ENCODE measurements at places on chromosomes 12 and 14. TPM values are rescaled to one million over a fixed set of nuclear protein-coding genes. Genes with fewer than 3 reads are reported as not detected.
A peak's percentile ranks its signal among the peaks of the same experiment; 100 is the strongest.

Gene BMAL2
- total RNA-seq: 0.13 TPM

Gene SIX6
- 0.28 TPM for total RNA-seq

Gene PIWIL1
- not detected for total RNA-seq

Gene SLC17A8
- not detected for total RNA-seq

Gene RNASE2
- 0.78 TPM for total RNA-seq

GRCh38 chr14:101992708-101993107, 28.3 kb downstream of the DYNC1H1 start:
- no peak overlapping the region for H3K27ac ChIP-seq
- peaks cover 100% of the 10 kb centered on the region for H3K36me3 ChIP-seq
- no peak for DNase-seq
- no peaks in the 10 kb centered on the region for H3K27me3 ChIP-seq
- H3K4me3 ChIP-seq: no peak overlapping the region

GRCh38 chr12:120866108-120866507, 38.0 kb downstream of the SPPL3 start:
- DNase-seq: no peak
- no peak overlapping the region for H3K4me3 ChIP-seq
- no peaks in the 10 kb centered on the region for H3K36me3 ChIP-seq
- H3K4me1 ChIP-seq: peaks cover 31% of the 10 kb centered on the region

GRCh38 chr12:32273712-32274111, 125.6 kb upstream of the FGD4 start:
- H3K27me3 ChIP-seq: no peaks in the 10 kb centered on the region
- no peaks in the 10 kb centered on the region for H3K4me1 ChIP-seq
- H3K4me3 ChIP-seq: no peak overlapping the region

DNA sequence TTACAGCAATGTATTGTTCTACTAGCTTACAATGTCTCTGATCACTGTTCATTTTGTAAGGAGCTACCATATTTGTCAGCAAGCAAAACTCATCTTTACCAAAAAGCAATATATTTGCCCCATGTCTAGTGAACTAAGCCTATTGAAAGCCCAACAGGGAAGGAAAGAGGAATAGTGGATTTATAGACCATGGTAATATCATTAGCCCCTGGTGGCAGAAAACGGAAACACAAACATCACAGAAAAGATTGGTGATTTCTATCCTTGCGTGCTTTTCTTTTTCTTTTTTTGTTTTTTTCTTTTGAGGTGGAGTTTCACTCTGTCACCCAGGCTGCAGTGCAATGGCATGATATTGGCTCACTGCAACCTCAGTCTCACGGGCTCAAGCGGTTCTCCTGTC, 1562.4 kb upstream of the TMEM132C start:
- H3K4me3 ChIP-seq: no peak overlapping the region
- no peaks in the 10 kb centered on the region for H3K27me3 ChIP-seq
- H3K27ac ChIP-seq: no peak overlapping the region
- H3K4me1 ChIP-seq: no peaks in the 10 kb centered on the region

DNA sequence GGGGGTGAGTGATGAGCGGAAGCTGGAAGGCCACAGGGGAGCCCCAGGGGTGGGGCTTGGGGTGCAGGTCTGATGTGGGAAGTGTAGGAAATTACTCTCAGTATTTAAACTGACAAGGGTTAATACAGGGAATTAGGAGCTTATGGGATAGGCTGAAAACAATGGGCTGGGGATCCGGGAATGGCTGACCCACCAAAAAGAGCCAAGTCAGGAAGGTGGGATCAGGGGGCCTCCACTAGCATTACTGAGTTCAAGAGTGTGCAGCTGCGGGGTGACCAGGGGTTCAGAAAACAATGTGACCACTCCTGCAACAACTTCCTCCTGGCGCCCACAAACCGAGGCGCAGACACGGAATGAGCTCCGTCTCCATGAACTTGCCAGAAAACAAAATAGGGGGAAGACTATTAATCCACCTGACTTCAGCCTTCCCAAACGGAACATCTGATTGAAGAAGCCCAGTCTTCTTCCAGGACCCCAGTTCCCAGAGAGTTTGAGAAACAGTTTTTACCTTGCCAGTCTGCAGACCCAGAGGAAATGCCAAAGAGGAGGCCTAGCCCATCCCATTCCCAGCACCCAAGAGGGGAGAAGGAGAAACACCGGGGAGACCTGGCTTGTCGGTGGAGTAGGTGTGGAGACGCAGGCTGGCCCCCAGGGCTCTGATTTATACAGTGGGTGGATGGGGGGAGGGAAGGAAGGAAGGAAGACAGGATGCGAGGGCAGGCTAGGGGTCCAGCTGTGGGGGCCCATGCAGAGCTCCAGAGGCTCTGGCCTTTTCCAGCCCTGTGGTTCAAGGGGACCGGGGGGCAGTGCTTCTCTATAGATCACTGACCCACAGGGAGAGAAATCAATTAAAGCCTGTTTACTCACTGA, 16.5 kb upstream of the YY1 start:
- no peak for DNase-seq
- H3K27me3 ChIP-seq: no peaks in the 10 kb centered on the region
- H3K27ac ChIP-seq: no peak overlapping the region
- H3K4me1 ChIP-seq: peaks cover 3% of the 10 kb centered on the region

DNA sequence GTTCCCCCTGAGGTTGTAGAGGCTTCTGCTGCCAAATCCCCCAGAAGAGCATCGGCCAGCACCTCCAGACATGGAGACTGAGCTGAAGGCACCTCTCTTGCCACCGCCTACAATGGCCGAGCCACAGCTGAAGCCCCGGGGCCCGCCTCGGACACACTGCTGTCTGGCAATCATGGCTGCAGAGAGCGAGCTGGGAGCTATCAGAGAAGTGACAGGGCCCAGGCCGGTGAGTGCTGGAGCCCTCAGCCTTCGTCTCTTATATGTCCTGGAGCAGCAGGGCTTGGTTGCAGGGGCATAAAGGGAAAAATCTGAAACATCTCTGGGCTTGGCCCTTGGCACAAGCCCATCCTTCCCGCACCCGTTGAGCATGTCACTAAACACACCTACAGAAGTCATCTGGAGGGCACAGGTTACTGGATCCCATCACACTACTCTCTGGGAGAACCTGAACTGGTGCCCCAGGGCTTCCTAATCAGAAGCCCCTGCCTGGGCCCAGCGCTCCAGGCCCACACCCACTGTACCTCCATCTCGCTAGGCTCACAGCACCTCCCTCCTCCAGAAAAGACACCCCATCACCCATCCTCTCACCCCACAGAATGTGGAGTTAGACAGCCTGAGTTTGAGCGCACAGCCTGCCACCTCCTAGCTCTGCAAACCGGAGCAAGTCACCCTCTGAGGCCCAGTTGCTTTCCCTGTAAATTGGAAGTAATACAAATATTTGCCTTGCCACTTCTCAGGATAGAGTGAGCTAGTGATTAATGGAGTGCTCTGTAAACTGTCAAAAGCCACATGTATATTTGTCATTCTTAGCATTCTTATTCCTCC, at the start of gene KRT4:
Gene KRT4, minus strand, starts transcription at position 232 of the 825 bp plus-strand sequence. Its CDS starts 58 bp downstream, at position 174.
- no peak within 1 kb of the TSS for H3K27ac ChIP-seq
- H3K4me3 ChIP-seq: no peak within 1 kb of the TSS
- H3K4me1 ChIP-seq: no peaks in the 10 kb centered on the region
- DNase-seq: no peak

GRCh38 chr12:10528174-10528953, 22.7 kb downstream of the EIF2S3B start:
- H3K36me3 ChIP-seq: no peaks in the 10 kb centered on the region
- no peaks in the 10 kb centered on the region for H3K4me1 ChIP-seq
- no peak for DNase-seq
- H3K4me3 ChIP-seq: no peak overlapping the region

GRCh38 chr14:24207625-24208024, 2.1 kb downstream of the TSSK4 start:
- H3K27ac ChIP-seq: no peak overlapping the region
- no peaks in the 10 kb centered on the region for H3K27me3 ChIP-seq
- DNase-seq: no peak
- H3K4me3 ChIP-seq: no peak overlapping the region
- peaks cover 66% of the 10 kb centered on the region for H3K36me3 ChIP-seq

DNA sequence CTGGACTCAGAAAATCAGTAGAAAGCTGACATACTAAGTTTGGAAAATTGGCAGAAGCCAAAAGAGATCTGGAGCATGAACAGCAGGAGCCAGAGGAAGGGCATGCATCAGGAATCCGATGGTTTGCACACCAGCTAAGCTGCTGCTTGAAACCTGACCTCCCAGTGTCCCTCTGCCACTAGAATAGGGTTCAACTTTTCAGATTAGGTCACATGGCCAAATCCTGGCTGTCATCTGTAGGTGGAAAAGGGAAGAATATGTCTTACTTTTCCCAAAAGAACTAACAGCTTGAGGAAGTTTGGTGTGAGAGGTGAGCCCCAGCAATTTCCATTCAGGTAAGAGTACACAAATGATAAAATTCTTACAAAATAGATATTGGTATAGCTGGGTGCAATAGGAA, 732.6 kb downstream of the RERGL start:
- H3K27me3 ChIP-seq: no peaks in the 10 kb centered on the region
- H3K27ac ChIP-seq: no peak overlapping the region
- H3K4me1 ChIP-seq: no peaks in the 10 kb centered on the region
- no peak overlapping the region for H3K4me3 ChIP-seq
- no peak for DNase-seq
- H3K36me3 ChIP-seq: no peaks in the 10 kb centered on the region

DNA sequence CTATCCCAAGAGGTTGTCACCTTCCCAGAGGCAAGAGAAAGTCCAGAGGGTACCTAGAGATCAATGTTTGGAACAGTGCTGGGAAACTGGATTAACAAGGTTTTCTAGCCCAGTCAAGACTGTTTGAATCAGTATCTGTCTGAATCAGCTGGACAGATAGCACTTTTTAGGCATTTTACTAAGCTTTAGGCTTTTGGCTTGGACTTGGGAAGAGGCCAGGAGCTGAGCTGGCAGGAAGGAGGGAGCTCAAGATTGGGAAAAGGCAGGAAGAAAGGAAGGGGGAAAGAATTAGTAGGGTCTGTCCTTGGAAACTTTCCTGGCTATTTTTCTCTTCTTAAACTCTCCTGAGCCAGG, 8.3 kb downstream of the IKZF4 start:
- H3K27me3 ChIP-seq: no peaks in the 10 kb centered on the region
- no peak for DNase-seq
- H3K36me3 ChIP-seq: peaks cover 72% of the 10 kb centered on the region
- no peak overlapping the region for H3K4me3 ChIP-seq
- H3K27ac ChIP-seq: no peak overlapping the region
- no peaks in the 10 kb centered on the region for H3K4me1 ChIP-seq

DNA sequence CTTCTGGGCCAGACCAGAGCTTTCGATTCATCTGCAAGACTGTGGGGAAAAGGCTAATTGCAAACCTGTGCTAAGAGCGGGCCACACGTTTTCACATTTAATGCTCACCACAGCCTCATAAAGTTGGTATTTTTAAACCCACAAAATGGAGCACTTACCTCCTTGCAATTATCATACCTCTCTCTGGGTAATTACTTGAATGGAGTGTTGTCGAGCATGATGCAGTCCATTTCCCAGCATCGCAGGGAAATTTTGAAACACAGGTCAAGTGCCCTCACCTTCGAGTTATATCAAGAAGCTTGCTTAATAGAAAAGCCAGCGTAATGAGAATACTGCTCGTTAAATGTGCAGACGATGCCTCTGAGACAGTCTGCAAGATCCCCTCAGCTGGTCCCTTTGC, 8.8 kb upstream of the IFI27L2 start:
- H3K27me3 ChIP-seq: no peaks in the 10 kb centered on the region
- no peak overlapping the region for H3K27ac ChIP-seq
- H3K36me3 ChIP-seq: no peaks in the 10 kb centered on the region
- no peak for DNase-seq
- H3K4me1 ChIP-seq: no peaks in the 10 kb centered on the region

- H3K4me3 ChIP-seq: no peak overlapping the region
- H3K4me1 ChIP-seq: peaks cover 5% of the 10 kb centered on the region
- no peak overlapping the region for H3K27ac ChIP-seq
- no peak for DNase-seq
- peaks cover 24% of the 10 kb centered on the region for H3K27me3 ChIP-seq
- no peaks in the 10 kb centered on the region for H3K36me3 ChIP-seq
These were observed 7.0 kb downstream of the RTL1 start for GRCh38 chr14:100896369-100897060.

- no peaks in the 10 kb centered on the region for H3K27me3 ChIP-seq
- peak; percentile 64 for DNase-seq
These were observed 613 bp downstream of the SRSF9 start for GRCh38 chr12:120468821-120469449.

DNA sequence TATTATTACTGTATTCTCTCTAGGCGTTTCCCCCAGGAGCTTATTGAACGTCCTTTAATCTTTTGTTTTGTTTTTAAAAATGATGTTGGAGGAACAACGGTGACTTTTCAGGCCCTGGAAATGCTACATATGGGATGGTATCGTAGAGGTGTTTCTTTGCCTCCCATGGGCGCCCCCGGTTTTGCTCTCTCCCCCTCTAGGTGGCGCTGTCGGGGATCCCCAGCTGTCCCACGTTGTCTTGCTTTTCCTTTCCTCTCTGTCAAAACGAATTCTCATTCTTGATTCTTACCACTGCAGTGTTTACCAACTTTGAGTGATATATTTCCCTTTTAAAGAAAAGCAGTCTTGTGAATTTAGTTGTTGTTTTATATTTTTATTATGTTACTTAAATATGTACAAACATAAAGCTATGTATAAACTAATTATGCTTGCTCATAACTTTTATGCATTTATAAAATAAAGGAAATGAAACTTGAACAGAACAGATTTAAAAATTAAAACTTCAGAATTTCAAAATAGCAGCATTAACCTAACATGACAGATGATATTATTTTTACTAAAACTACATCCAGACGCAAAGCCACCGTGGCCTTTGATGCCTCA, 171.9 kb downstream of the RGS6 start:
- H3K4me3 ChIP-seq: no peak overlapping the region
- DNase-seq: no peak
- no peaks in the 10 kb centered on the region for H3K4me1 ChIP-seq
- H3K27me3 ChIP-seq: no peaks in the 10 kb centered on the region
- no peaks in the 10 kb centered on the region for H3K36me3 ChIP-seq

DNA sequence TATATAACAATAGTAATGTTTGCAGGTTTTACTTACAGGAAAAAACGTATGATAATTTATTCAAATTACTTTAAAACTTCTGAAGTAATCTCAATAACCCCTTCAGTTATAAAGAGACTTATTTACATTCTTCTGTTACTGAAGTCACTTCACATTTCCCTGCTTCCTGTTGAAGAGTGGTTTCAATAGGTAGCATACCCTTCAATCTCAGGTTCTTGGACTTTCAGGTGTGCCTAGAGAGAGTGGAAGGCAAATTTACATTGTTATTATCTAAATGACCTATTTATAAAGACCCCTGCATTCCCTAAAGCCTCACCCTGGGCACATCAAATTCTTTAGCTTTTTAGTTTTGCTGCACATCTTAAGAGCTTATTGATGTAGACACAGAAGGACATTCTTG, 137.6 kb upstream of the AEBP2 start:
- no peak overlapping the region for H3K27ac ChIP-seq
